ENCODE measurements at places on chromosomes 13 and 19.

DNA sequence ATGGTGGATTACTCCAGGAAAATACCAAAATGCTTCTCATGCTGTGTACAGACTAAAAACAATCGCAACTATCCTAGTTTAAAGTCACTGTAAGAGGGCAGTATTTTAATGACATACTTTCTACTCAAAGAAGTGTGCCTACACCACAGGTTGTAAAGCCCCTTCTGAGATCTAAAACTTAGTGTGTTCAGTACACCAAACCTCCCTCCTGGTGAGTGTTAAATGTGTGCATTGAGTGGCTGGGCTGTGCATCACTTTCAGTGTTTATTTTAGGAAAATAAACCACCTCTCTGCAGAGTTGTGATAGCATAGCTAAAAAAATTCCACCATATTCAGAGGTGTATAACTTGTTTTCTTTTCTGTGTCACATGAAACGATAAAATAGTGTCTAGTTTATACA lies 263.7 kb downstream of the DACH1 start:
- DNase-seq = no peak

DNA sequence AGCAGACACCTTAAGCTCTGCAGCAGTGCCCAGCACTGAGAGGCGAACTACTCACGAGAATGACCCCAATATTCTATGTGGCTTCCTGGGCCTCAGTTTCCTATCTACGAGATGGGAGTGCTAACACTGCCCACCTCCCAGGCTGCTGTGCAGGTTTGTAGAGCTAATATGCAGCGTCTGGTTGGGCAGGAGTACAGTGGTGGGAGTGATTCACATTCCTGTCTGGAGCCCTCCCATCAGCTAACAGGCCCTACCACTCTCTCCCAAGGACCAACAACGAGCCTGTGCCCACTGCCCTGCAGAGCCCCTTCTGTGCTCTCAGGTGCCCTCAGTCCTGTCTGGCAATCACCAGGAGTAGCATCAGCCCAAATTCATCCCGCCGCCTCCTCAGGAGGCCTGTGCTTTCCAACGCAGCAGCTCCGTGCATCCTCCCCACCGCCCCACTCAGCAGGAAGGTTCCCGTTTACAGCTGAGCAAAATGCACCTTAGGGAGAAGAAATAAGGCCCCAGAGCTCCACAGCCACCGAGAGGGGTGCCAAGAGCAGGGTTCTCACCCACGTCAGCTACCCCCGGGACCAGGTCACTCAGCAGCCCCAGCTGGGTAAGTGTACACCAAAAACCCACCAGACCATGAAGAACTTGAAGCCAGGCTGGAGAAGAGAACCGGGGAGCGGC lies 6.6 kb downstream of the AKT2 start:
- DNase-seq = no peak

GRCh38 chr19:50050406-50051227 lies 24.8 kb downstream of the ZNF473 start:
- peak; percentile 86 for DNase-seq

DNA sequence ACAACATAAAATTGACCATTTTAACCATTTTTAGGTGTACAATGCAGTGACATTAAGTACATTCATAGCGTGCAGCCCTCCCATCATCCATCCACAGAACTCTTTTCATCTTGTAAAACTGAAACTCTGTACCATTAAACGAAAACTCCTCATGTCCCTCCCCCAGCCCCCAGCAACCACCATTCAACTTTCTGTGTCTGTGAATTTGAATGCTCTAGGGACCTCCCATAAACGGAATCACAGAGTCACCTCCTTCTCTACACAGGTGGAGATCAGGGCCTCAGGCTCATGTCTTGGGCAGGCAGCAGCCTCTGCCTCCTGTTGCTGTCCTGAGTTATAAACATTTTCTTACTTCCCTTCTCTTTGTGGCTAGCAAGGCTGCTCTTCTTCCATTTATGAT lies 7.3 kb upstream of the CCNE1 start:
- DNase-seq = no peak

GRCh38 chr13:71864094-71864985 lies 2.7 kb downstream of the DACH1 start:
- DNase-seq = peak; percentile 36

GRCh38 chr13:107006661-107007060 lies 438.7 kb upstream of the ARGLU1 start:
- no peak for DNase-seq
